ENCODE measurements at places on chromosomes 1 and 21.

DNA sequence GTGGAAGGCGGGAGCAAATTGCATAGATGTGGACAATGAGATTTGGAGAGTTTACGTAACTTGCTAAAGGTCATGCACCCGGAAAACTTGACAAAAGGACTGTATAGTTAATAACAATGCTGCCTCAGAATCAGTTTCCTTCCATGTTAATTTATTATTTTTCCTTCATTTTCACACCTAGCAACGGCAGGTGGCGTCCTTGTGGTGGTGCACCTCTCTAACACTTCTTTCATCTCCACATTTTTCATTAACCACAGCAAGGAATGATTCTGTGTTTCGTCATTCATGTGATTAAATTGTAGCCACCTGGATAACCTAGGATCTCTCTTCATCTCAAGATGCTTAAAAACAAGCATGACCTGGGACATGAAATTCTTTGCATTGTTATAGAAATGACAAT, 2133.0 kb downstream of the NCAM2 start:
- no peak for DNase-seq

DNA sequence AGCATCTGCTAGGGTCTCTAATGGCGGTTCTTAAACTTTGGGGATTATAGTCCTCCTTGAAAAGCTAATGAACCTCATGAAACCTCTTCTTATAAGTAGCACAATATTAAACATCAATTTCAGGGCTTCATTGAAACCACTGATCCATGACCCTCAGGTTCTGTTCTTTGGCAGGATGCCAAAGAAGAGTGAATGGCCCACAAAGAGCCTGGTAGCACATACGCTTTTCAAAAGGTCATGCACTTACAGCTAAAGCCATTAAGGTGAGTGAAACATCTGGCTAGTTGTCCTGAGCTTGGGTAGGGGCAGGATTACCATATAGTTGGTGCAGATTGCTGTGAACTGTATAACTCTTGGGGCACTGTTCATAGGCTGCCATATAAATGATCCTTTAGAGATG, 42.3 kb downstream of the MDM4 start:
- DNase-seq: no peak

GRCh38 chr1:176963181-176963580, 201.3 kb downstream of the ASTN1 start:
- no peak for DNase-seq

- DNase-seq: peak; percentile 90
These were observed at the start of gene METTL18 for GRCh38 chr1:169794530-169795416. METTL18 (minus strand) TSS chr1:169794907; CDS start chr1:169793695, 1,212 bp downstream.

GRCh38 chr1:12314333-12314903, 84.6 kb downstream of the VPS13D start:
- no peak for DNase-seq

DNA sequence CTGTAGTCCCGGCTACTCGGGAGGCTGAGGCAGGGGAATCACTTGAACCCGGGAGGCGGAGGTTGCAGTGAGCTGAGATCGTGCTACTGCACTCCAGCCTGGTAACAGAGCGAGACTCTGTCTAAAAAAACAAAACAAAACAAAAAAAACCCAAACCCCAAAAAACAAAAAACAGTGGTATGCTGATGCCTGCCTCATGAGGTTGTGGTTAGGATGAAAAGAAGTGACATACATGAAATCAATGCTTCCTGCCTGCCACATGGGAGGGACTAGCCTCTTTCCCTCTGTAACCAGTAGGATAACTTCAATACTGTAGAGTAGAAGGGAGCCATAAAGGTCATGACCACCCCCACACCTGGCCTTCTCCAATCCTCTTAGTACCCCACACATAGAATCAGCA, 55.2 kb downstream of the TENT5C start:
- DNase-seq: no peak
